Activated CD8-positive, alpha-beta memory T cell treated with anti-CD3 and anti-CD28 coated beads for 24 hours (primary cell): ENCODE measurements at places on chromosomes 3 and 15.

- no peak for DNase-seq
Measured at GRCh38 chr3:64244011-64244942, 19.0 kb upstream of the PRICKLE2 start.

DNA sequence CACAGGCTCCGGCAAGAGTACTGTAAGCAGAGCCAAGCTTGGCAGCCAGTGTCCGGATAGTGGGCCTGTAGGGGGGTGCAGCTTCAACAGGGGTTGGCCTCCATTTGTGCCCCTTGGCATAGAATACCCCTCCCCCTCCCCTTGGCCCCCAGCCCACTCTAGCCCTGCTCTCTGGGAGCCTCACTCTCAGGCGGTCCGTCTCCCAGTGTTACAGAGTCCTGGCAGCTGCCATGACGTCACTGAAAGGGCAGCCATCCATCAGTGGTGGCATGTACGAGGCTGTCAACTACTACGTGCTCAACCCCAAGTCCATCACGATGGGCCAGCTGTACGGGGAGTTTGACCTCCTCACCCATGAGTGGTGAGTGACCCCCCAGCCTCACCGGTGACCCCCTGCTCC is 50.4 kb downstream of the DNAH1 start:
- no peak for DNase-seq

GRCh38 chr3:41095702-41096101 is 103.6 kb upstream of the CTNNB1 start:
- no peak for DNase-seq

DNA sequence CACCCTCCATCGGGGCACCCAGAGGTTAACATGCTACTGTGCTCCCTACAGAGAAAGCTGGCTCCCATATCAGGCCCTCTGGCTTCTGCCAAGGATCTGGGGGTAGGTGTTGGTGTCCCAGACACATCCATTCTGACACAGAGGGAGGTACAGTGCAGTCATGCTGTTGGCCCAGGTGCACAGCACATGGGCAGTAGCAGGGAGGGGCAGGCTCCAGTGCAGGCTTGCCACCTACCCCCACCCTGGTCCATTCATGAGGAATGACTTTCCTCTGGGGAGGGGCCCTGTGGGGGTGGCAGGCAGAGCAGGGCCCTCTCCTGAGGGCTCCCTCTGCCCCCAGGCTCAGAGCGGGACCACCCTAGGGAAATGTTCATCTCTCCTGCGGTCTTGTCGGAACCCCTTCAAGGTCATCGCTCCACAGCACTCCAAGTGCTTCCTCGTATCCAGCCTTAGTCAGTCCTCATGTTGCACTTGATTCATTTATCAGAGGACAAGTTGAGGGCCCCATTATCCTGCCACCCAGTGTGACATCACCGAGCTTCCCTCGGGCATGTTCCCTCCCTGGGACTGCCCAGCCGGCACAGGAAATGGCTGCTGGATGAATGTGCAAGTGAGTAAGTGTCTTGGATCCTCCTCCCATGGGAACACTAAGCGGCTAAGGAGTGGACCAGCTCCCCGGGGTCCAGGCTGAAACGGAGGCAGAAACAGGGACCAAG is 10.0 kb downstream of the DUSP7 start:
- no peak for DNase-seq

GRCh38 chr3:99901200-99901926 is 83.7 kb downstream of the CMSS1 start:
- no peak for DNase-seq

DNA sequence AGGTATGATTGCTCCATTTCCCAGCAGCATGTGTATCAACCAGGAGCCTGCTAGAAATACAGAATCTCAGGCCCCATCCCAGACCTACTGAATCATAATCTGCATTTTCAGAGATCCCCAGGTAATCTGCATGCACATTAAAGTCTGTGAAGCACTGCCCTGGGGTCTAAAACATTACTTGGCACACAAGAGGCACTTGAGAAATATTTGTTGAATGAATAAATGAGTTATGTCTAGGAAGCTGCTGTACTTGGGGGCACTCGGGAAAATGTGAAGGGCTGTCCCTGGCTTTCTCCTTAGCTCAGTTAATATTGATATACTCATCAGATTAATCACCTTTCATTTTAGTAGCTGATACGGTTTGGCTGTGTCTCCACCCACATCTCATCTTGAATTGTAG is 184.4 kb downstream of the RORA start:
- DNase-seq = no peak

DNA sequence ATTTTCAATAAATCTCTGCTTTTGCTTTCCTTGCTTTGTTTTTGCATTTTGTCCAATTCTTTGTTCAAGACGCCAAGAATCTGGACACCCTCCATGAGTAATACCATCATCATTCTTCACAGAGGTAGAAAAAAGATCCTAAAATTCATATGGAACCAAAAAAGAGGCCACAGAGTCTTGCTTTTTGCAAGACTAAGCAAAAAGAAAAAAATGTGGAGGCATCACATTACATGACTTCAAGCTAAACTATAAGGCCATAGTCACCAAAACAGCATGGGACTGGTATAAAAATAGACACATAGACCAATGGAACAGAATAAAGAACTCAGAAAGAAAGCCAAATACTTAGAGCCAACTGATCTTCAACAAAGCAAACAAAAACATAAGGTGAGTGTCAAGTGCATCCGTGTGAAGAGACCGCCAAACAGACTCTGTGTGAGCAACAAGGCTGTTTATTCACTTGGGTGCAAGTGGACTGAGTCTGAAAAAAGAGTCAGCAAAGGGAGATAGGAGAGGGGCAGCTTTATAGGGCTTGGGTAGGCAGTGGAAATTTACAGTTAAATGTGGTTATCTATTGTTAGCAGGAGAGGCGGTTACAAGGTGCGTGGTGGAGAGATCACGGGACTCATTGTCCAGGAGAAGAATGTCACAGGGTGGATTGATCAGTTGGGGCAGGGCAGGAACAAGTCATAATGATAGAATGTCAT is 10.9 kb downstream of the STRIT1 start:
- no peak for DNase-seq
